ENCODE measurements at places on chromosomes 2 and 18.

DNA sequence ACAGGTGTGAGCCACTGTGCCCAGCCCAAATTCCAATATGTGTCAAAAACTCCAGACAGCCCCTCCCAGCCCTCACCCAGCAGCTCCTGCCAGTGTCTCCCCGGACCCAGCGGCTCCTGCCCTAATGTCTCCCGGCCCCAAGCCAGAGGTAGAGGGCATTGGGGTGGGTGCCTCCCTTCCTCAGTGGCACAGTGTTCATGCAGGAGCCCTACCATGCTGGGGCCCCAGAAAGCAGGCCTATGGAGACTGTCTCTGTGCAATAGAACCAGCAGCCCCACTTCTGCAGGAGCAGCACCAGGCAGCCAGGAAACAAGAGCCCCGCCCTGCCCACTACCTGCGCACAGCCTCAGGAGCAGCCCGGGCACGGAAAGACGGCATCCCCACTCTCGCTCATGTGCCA, 70.4 kb downstream of the EIPR1 start:
- no peak for DNase-seq

DNA sequence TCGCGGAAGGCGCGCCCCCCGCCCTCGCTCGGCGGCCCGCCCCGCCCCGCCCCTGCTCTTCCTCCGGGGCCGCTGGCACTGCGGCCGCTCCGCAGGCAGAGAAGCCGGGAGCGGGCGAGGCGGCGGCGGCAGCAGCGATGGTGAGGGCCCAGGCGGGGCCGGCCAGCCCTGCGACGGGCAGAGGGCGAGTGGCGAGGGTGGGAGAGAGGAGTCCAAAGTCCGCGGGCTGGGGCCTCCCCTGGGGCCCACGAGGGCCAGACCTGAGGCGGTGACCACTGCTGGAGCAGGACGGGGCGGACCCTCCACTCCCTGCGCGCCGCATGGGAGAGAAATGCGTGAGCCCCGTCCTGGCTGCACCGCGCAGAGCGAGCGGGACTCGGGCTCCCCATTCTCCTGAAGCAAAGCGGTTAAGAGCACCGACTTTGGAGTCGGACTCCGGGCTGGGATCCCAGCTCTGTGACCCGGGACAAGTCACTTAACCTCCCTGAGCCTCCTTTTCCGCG, at the start of gene VAMP5:
Gene VAMP5, plus strand, starts transcription at position 78 of the 503 bp plus-strand sequence. Its CDS starts 60 bp downstream, at position 138.
- peak; percentile 50 for DNase-seq

GRCh38 chr2:60383401-60384143, 169.9 kb downstream of the BCL11A start:
- no peak for DNase-seq

GRCh38 chr2:23021311-23022120, 363.5 kb upstream of the KLHL29 start:
- DNase-seq, result no peak

- DNase-seq, result no peak
Measured at GRCh38 chr2:46163804-46164528, 133.2 kb upstream of the EPAS1 start.

DNA sequence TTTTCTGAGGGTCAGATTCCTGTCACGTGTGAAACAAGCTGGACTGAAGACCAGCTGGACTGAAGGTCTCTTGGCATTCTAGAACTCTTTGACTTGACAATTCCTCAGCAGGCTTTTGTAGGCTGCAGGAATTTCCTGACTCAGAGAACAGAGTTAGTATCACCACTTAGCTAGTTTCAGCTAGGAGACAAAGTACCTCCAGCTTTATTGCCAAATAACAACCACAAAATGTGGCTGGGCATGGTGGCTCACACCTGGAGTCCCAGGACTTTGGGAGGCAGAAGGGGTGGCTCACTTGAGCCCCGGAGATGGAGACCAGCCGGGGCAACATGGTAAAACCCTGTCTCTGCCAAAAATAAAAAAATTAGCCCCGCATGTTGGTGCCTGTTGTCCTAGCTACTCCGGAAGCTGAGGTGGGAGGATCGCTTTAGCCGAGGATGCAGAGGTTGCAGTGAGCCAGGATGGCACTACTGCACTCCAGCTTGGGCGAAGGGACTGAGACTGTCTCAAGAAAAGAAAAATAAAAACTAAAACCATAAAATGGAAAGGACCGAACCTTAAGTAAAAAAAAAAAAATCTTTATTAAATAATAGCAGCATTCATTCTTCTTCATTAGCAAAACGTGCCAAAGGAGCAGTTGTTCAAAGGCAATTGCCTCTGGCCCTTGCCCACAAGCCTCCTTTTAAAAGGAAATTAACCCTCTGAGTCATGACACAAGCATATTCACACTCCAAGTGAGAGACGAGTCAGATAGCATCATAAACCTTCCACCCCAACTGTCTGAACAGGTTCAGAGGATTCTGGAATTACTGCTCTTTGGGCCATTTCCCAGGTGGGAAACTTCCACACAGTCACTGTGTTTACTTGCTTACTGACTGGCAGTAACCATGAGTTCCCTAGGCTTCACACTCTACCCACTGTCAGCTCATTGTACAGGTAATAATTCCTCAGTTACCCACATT, 88.9 kb downstream of the MYL12B start:
- no peak for DNase-seq

GRCh38 chr2:10591207-10591606, 98.6 kb downstream of the NOL10 start:
- DNase-seq, result no peak

DNA sequence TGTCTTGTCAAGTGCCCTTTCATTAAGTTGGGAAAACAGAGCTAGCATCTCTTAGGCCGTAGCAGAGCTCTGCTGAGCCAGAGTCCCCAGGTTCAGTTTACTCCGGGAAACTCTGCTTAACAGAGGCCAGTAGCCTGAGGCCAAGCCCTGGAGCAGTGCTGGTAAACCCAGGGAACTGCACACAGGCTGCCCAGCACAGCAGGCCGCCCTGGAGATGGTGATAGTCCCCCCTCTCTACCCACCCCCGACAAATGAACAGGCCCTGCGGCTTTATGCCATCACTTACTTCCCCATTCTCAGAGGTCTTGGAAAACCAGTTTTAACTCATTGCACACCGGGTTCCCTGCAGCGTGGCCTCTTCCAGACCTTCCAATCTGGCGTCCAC, 3.5 kb downstream of the CNNM4 start:
- DNase-seq, result peak; percentile 55

DNA sequence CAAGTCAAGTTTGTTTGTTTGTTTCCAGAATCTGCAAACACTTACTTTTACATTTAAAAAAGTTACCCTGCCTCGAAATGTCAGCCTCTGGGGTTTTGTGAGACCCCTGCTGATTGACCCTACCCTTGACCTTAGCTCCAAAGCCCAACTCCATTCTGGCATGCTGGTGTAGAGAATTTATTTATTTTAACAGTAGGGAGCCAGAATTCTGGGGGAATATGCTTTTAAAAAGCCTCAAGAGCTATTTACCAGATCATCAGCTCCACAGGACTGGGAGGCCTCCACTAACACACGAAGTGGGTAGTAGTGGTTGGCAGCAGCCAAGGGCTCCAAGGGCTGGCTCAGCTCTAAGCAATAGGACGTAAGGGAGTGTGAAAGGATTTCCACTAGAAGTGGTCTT, 23.2 kb upstream of the GREB1L start:
- no peak for DNase-seq

- DNase-seq, result peak; percentile 46
Measured at GRCh38 chr18:9690418-9691188, 17.5 kb upstream of the RAB31 start.

DNA sequence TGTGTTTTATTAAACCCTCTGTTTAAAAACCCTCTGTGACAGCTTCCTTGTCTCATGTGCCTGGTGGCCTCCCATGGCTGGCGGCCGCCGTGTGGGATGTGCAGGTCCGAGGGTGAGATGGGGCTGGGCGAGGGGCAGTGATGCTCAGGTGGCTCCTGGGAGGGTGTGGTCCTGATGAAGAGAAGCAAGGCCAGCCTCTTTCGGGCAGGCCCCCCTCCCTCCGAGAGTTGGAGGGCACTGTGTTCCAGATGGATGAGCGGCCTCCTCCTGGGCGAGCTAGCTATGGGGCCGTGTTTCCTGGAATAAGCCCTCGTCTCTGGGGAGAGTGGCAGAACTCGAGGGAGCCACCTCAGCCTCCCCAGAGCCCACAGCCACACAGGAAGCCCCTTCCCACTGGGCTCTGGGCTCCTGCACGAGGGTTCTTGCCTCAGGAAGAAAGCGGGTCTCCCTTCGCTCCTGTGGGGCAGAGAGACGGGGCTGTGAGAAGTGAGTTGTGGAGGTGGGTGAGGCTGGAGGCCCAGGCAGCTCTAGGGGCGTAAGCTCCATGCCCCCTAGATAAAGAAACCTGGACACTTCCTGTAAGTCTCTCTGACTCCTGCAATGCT, 72.1 kb downstream of the ASB1 start:
- DNase-seq, result no peak

- DNase-seq, result no peak
Measured at GRCh38 chr18:10270151-10270571, 184.3 kb upstream of the APCDD1 start.

DNA sequence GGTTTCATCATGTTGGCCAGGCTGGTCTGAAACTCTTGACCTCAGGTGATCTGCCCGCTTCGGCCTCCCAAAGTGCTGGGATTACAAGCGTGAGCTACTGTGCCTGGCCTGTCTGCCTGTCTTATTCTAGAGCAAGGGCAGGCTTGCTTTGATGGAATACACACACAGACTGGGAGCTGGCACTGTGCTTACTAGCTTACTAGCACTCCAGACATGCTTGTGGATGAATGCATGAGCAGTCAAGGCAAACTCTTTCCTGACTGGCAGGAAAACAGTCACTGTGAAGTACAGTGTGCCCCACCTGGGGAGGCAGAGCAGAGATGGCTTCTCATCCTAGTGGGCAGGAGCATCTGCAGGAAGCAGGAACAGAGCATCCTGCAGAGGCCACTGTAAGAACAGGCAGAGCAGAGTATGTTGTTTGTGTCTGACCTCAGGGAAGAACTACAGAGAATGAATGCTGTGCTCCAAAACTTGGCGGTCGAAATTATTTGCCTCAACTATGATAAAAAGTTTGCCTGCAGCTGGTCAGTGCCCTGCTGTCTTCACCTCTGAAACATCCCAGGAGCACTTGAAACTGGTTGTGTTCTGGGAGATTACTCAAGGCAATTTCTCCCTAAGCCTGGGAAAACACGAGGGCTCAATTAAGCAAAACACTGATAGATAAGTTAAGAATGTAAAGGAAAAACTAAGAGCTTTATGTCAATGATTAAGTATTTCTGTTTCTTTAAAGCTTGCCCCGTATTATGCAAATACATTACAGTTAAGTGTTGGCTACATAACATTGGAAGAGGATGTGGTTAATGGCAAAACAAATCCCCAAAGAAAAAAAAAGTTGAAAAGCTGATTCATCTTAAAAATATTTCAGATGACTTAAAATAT, 102.4 kb downstream of the VAPA start:
- peak; percentile 26 for DNase-seq

- DNase-seq, result no peak
Measured at GRCh38 chr2:137829251-137829650, 135.0 kb upstream of the HNMT start.
